RKO (cell line): ENCODE measurements at places on chromosomes 11 and 22.

GRCh38 chr11:94147433-94147845, 18.8 kb downstream of the PANX1 start:
- DNase-seq = no peak

GRCh38 chr11:58135171-58135570, 9.8 kb upstream of the OR9I1 start:
- no peak for DNase-seq

DNA sequence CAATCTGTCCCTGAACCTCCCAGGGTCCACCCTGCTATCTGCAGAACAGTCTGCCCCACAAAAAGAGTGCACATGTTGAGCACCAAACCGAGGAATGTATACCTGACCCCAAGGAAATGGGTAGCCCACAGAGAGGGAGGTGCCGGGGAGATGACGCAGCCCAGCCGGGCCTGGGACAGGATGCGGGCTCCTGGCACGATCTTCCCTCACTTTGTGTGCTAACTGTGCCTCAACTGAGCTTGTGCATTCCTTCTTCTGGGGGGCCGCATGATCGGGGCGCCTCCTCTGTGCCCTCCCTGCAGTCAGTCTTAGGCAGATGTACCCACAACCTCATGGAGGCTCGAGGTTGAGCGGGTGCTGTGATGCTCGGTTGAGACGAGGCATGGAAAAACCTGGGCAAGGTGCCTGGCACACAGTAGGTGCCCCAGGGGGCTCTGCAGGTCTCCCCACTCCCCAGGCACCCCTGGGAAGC, 2.4 kb downstream of the GAS2L1 start:
- no peak for DNase-seq

GRCh38 chr11:116506263-116506825, 266.4 kb downstream of the BUD13 start:
- DNase-seq = no peak

DNA sequence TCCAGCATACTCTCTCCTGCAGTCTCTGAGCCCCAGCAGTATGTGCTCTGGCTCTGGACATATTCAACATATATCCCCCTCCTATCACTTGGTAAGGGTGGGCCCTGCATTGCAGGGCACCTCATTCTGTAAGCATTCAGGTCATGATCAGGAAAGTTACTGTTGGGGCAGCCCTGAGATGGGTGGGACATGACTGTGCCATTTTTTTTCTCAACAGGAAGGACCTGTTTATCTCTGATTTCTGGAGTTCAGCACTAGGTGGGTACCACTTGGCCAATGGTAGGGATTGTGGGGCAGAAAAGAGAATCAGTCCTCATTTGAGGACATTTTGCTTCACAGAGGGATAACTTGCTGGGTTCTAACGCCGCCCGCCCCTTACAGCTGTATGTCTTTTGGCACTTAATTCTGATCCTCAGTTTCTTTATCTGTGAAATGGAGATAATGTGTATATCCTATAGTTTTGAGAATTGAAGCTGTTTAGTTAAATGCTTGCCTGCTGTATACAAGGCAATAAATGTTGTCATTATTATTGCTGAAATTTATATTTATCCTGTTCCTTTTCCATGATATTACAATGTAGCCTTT, 2.2 kb downstream of the SRRD start:
- no peak for DNase-seq

- peak; percentile 63 for DNase-seq
These were observed 15.2 kb upstream of the EIF3D start for GRCh38 chr22:36544107-36544620.

DNA sequence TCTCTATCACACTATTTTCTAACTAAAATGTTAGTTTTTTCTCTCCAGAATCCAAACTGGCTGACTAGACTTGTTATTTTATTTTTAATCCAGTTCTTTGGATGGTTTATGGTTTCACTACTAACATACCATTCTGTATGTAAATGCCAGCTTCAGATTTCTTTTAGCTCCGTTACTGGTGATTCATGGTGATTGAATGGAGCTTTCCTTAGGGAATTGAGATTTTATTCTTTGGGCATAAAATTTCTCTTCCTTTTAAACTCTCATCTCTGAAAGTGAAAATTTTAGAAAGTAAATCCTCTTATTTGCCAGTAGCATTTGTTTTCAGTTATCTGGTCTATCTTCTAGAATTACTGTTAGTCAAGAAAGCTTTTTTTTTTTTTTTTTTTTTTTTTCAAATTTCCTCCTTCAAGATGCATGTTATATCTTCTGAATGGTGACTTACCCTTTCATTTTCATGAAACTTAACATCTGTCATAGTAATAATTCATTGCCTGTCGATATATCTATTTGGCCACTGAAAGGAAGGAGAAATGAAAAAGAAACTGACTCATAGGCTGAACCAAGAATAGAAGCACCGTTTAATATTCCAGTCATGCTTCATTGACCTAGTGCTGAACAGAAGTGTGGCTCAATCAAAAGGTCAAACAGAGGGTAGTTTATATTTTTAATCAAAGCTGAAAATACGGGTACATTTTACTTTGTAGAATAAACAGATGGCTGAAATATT, 6.4 kb downstream of the ENDOD1 start:
- no peak for DNase-seq

- DNase-seq = no peak
These were observed 66.1 kb downstream of the CHST1 start for GRCh38 chr11:45599161-45599943.

DNA sequence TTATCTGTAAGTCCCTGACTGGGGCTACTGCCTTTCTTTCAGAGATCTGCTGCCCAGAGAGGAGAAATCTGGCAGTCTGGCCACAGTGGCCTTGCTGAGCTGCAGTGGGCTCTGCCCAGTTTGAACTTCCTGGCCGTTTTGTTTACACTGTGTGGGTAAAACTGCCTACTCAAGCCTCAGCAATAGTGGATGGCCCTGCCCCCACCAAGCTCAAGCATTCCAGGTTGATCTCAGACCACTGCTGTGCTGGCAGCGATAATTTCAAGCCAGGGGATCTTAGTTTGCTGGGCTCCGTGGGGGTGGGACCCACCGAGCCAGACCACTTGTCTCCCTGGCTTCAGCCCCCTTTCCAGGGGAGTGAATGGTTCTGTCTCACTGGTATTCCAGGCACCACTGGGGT, 117.5 kb downstream of the TRPC6 start:
- DNase-seq = no peak

- DNase-seq = peak; percentile 15
These were observed 41.9 kb upstream of the WNT11 start for GRCh38 chr11:76248210-76248609.

GRCh38 chr22:18980829-18981228, 44.7 kb upstream of the PRODH start:
- DNase-seq = no peak

DNA sequence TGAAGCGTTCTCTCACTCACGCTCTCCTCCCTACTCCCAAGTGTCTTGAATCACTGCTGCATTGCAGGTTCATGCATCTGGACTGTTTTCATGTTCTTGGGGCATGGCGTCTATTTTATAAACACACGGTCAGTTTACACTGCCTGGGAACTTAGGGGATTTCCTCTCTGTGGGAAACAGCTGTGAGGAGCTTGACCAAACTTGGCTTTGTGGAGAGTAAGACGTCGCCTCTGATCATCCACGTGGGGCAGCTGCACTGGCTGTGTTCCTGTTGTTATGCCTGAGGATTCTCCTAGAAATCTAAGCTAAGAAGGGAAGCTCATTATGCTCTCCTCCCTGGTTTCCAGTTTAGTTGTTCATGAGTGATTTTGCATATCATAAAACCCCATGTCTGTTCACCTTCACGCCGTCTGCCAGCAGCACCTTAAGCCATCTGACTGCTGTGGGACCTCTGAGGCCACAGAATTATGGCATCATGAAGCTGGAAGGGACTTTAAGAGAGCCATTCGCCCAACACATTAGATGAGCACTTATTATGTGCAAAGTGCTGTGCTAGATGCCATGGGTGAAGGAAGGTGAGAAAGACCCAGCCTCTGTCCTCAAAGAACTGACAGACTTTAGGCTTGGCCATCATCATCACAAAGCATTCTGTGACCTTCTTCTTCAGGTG, 38.8 kb upstream of the POU2AF1 start:
- DNase-seq = no peak

DNA sequence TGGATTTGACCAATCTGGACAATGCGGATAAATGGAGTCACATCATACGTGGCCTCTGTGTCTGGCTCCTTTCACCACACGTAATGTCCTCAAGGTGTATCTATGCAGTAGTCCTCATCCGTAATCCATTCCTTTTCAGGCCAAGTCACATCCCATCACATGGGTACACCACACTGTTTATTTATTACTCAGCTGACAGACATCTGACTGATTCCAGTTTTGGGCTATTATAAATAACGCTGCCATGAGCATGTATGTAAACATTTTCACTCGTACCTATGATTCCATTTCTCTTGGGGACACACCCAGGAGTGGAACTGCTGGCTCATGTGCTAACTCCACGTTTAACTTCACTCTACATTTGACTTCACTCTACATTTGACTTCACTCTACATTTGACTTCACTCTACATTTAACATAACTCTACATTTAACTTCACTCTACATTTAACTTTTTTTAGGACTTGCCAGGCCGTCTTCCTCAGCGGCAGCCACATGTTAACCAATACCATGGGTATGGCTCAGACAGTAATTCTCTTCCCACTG, 52.1 kb downstream of the SHANK2 start:
- DNase-seq = no peak

DNA sequence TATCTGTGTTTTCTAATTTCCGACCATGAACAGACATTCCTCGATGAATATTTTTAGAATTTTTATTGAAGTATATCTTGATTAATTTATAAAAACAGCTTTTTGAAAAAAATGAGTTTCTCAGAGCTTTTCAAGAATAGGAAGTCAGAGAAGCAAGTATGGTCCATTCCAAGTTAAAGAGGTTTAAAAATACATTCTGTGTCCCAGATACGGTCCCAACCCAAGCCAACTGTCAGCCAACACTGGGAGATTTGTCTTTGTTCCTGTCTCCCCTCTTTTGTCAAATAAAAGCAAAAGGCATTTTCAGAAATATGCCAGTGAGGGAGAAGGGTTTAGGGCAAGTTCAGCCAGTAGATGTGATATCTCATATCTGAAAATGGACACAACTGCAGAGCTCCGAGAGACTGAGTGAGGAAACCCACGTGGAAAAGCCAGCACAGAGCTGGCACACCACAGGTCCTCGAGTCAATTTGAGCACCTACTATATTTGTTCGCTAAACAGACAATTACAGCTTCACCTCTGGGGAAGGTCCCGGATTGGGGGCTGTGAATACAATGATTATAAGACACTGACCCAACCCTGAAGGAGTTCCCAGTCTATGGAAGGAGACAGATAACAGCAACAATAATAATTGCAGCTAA, 59.8 kb downstream of the C11orf91 start:
- no peak for DNase-seq

DNA sequence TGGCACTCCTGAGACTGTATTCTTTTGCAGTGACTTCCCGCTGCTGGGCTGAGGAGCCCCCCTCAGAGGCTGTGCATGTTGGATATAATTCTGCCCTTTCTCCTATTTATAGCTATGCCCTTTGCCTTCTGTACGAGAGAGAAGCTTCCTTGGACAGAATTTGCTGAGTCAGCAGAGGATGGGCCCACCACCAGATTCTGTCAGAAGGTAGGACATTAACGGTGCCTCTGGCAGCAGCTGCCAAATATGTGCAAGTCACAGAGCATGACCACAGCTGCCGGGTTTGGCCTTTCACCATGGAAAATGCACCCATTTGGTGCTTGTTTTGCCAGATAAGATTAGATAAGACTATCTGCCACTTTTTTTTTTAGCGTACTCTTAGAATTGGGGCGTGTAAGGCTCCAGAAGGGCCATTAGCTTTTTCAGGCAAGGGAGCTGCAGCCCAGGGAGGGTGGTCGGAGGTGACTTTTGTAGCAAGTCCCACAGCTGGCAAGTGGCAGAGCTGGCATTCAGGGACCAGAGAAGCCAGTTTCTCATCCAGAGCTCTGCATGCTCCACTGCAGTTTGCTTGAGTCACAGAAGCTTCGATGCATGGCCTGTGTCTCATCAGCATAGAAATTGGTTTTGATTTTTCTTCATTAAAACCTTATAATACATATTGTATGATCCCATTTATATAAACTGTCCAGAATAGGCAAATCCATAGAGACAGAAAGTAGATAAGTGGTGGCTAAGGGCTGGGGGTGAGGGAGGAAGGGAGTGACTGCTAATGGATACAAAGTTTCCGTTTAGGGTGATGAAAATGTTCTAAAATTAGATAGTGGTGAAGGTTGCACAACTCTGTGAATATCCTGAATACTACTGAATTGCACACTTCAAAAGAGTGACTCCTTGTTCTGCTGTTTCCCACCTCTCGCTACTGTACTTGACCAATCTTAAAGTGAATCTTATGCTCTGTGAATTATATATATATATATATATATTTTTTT, 15.8 kb downstream of the UPB1 start:
- no peak for DNase-seq

DNA sequence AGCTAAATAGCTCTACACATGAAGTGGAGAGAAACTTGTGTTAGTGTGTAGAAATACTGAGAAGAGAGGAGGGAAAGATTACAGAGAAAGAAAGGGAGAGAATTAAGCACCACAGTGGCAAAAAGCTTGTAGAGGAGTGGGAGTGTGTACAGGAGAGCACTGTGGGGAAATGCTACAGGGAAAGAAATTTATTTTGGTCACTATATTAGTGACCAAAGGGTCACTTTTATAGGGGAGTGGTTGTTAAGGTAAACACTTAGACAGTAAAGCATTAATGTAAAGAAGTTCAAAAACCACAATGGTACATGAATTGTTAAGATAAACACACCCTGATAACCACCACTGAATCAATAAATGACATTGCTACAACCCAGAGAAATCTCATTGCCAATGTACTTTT, 307.2 kb upstream of the CTSC start:
- no peak for DNase-seq

GRCh38 chr11:100949443-100949842, 180.2 kb downstream of the PGR start:
- DNase-seq = no peak

DNA sequence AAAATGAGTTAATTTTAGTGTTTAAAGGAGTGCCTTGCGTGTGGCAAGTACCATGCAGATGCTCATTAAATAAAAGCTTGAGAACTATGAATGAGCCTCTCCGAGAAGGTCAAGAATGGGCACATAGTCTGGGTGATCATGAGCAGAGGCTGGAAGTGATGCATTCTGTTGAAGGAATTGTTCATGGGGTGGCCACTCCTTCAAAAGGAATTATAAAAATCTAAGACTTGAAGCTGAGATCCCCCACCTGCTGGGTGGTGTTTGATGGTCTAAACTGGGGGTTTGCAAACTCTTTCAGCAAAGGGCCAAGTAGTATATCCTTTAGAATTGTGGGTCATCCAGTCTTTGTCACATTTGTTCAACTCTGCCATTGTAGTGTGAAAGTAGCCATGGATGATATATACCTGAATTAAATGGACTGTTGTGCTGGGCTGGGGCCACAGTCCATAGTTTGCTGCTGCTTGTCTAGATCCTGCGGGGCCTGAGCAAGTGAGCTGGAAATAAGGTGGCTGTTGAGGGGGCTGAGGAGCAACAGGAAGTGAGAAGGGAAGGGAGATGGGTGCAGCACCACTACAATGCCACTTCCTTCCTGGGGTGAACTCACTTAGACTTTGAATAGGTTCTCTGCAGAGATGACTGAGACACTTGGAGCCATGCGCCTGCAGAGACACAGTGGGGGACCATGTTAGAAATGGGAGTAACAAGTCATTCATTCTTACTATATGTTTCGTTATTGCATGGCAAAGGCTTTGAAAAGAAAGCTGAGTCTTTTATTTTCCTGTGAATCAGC, 179.0 kb downstream of the SNX19 start:
- no peak for DNase-seq

GRCh38 chr22:29060251-29060869, 1.3 kb downstream of the C22orf31 start:
- no peak for DNase-seq
